ENCODE measurements at places on chromosomes 12 and 14. TPM values are rescaled to one million over a fixed set of nuclear protein-coding genes. Genes with fewer than 3 reads are reported as not detected.

DNAH10 gene
- total RNA-seq = 0.46 TPM

OR4E2 gene
- total RNA-seq = not detected

TMEM117 gene
- total RNA-seq = 10.2 TPM

MMAB gene
- 20.3 TPM for total RNA-seq

CMA1 gene
- not detected for total RNA-seq

ART4 gene
- total RNA-seq = 6.1 TPM

CDCA3 gene
- total RNA-seq = 3.5 TPM

SERPINA10 gene
- not detected for total RNA-seq

IRAK4 gene
- total RNA-seq = 15.1 TPM

SYT1 gene
- total RNA-seq = 25.2 TPM

ADAM21 gene
- total RNA-seq = 0.86 TPM

AVPR1A gene
- 1.9 TPM for total RNA-seq

CCDC198 gene
- not detected for total RNA-seq

SMIM41 gene
- total RNA-seq = 0.07 TPM

KRT3 gene
- not detected for total RNA-seq

P2RX7 gene
- total RNA-seq = 1.3 TPM

STRAP gene
- total RNA-seq = 99.1 TPM

KCNH5 gene
- total RNA-seq = 0.07 TPM

YEATS4 gene
- total RNA-seq = 9.8 TPM

CFAP73 gene
- not detected for total RNA-seq

RNASE3 gene
- not detected for total RNA-seq

RHEBL1 gene
- 0.59 TPM for total RNA-seq

SPX gene
- total RNA-seq = 1.2 TPM

MMP17 gene
- 7.8 TPM for total RNA-seq

LMO3 gene
- 0.39 TPM for total RNA-seq

CLEC1B gene
- total RNA-seq = not detected

ZNF385A gene
- total RNA-seq = 1.8 TPM

ITGA7 gene
- 184 TPM for total RNA-seq

CMKLR1 gene
- 5.4 TPM for total RNA-seq

AQP5 gene
- 0.52 TPM for total RNA-seq

AP4S1 gene
- 5.5 TPM for total RNA-seq

CSRP2 gene
- 19.0 TPM for total RNA-seq

CLEC4C gene
- not detected for total RNA-seq

ITGA5 gene
- total RNA-seq = 589 TPM

SMOC1 gene
- 12.9 TPM for total RNA-seq

ADIPOR2 gene
- 43.9 TPM for total RNA-seq

MYO1H gene
- total RNA-seq = not detected

PTGER2 gene
- 8.2 TPM for total RNA-seq

RNASE2 gene
- total RNA-seq = not detected

REP15 gene
- 2.4 TPM for total RNA-seq

RNU7-1 gene
- not detected for total RNA-seq

GALNT9 gene
- 0.86 TPM for total RNA-seq

ALKBH1 gene
- total RNA-seq = 8.0 TPM

RHOJ gene
- total RNA-seq = 5.0 TPM

PPP1R1A gene
- not detected for total RNA-seq

ANKS1B gene
- total RNA-seq = 1.9 TPM

CLEC7A gene
- not detected for total RNA-seq

NAV3 gene
- 94.9 TPM for total RNA-seq

TAS2R42 gene
- total RNA-seq = not detected

ANKRD33 gene
- total RNA-seq = 0.03 TPM

KRT72 gene
- total RNA-seq = not detected

ANO4 gene
- 0.26 TPM for total RNA-seq

RPL36AL gene
- 195 TPM for total RNA-seq

SMCO2 gene
- total RNA-seq = 0.40 TPM

KERA gene
- total RNA-seq = not detected

CACNA1C gene
- total RNA-seq = 10.0 TPM

FGF23 gene
- not detected for total RNA-seq

CD63 gene
- total RNA-seq = 2,090 TPM

All from smooth muscle cell of the pulmonary artery (primary cell).